Uterus (tissue), 4 donors: ENCODE measurements at places on chromosomes 2 and 18.

- no peaks in the 10 kb centered on the region for H3K36me3 ChIP-seq
- H3K4me1 ChIP-seq: no peaks in the 10 kb centered on the region
- no peaks in the 10 kb centered on the region for H3K27me3 ChIP-seq
- H3K27ac ChIP-seq: no peak overlapping the region
- no peak overlapping the region for H3K4me3 ChIP-seq
Measured at GRCh38 chr18:27616324-27616723, 431.2 kb upstream of the CHST9 start.

DNA sequence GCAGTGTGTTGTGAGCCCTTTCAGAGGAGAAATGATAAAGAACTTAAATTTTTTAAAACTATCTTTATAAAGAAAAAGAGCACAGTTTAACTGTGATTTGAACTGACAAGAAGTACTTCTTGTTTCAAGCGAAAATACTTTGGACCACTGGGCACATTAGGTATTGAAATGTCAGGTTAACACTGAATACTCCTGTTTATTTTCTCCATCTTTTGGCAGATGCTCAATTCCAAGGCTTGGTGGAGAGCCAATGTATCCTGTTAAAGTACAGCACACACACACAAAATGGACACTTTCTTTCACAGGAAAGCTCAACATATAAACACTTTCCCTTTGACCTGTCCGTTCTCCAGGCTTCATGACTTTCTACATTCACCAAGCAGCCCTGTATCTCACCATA, 32.6 kb upstream of the SP3 start:
- H3K4me3 ChIP-seq: no peak overlapping the region
- H3K27me3 ChIP-seq: no peaks in the 10 kb centered on the region
- H3K27ac ChIP-seq: peak overlapping the region; percentile 55
- no peak for DNase-seq
- H3K4me1 ChIP-seq: peaks cover 6% of the 10 kb centered on the region
- H3K36me3 ChIP-seq: no peaks in the 10 kb centered on the region

GRCh38 chr2:1866402-1867111, 122.2 kb upstream of the PXDN start:
- H3K27ac ChIP-seq: no peak overlapping the region
- H3K36me3 ChIP-seq: no peaks in the 10 kb centered on the region
- H3K27me3 ChIP-seq: no peaks in the 10 kb centered on the region
- no peak overlapping the region for H3K4me3 ChIP-seq
- no peaks in the 10 kb centered on the region for H3K4me1 ChIP-seq
- DNase-seq: no peak

DNA sequence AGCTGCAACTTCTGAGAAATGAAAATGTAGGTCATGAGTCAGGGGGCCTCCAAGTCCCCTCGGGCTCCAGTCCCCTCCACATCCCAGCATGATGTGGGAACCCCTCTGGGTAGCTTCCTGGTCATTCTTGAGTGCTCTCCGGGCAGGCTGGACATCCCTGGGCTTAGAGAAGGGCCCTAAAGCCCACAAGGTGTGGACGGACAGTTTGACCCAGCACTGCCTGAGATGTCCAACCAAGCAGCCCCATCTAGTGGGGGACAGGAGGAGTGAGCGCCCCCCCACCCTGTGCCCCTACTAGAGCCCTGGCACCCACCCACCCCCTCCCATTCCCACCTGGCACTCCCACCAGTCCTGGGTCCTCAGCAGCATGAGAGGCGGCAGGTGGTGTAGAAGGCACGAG, 46.0 kb downstream of the CYP27C1 start:
- peaks cover 7% of the 10 kb centered on the region for H3K4me1 ChIP-seq
- H3K27me3 ChIP-seq: no peaks in the 10 kb centered on the region
- peak; percentile 58 for DNase-seq
- no peaks in the 10 kb centered on the region for H3K36me3 ChIP-seq
- no peak overlapping the region for H3K4me3 ChIP-seq

- H3K27ac ChIP-seq: peak overlapping the region; percentile 57
- no peaks in the 10 kb centered on the region for H3K4me1 ChIP-seq
- DNase-seq: peak; percentile 68
- H3K4me3 ChIP-seq: peak overlapping the region; percentile 61
Measured at GRCh38 chr2:231052494-231053451, 3.9 kb upstream of the PSMD1 start.

- H3K4me1 ChIP-seq: no peaks in the 10 kb centered on the region
- H3K27me3 ChIP-seq: no peaks in the 10 kb centered on the region
- H3K4me3 ChIP-seq: no peak overlapping the region
- no peaks in the 10 kb centered on the region for H3K36me3 ChIP-seq
- no peak for DNase-seq
Measured at GRCh38 chr2:231622963-231623362, 30.3 kb downstream of the TEX44 start.
